ENCODE measurements at places on chromosomes 1 and 21. TPM values are rescaled to one million over a fixed set of nuclear protein-coding genes. Genes with fewer than 3 reads are reported as not detected.

The RXRG gene
- 20.4 TPM for total RNA-seq

GRCh38 chr1:61158591-61158990 is 76.2 kb downstream of the NFIA start:
- no peaks in the 10 kb centered on the region for H3K36me3 ChIP-seq
- no peaks in the 10 kb centered on the region for H3K27me3 ChIP-seq
- DNase-seq, result no peak

The SPRR1A gene
- total RNA-seq, result not detected

The CITED4 gene
- total RNA-seq, result 16.0 TPM

GRCh38 chr1:222784916-222785315 is 29.9 kb upstream of the DISP1 start:
- no peaks in the 10 kb centered on the region for H3K27me3 ChIP-seq
- H3K4me3 ChIP-seq, result no peak overlapping the region
- DNase-seq, result no peak
- H3K27ac ChIP-seq, result no peak overlapping the region

The SHISA4 gene
- total RNA-seq, result 157 TPM

GRCh38 chr21:36254106-36254941 is 65.7 kb upstream of the MORC3 start:
- H3K27ac ChIP-seq, result no peak overlapping the region
- no peak overlapping the region for H3K4me3 ChIP-seq
- no peaks in the 10 kb centered on the region for H3K4me1 ChIP-seq
- peaks cover 2% of the 10 kb centered on the region for H3K36me3 ChIP-seq
- H3K27me3 ChIP-seq, result no peaks in the 10 kb centered on the region
- no peak for DNase-seq

DNA sequence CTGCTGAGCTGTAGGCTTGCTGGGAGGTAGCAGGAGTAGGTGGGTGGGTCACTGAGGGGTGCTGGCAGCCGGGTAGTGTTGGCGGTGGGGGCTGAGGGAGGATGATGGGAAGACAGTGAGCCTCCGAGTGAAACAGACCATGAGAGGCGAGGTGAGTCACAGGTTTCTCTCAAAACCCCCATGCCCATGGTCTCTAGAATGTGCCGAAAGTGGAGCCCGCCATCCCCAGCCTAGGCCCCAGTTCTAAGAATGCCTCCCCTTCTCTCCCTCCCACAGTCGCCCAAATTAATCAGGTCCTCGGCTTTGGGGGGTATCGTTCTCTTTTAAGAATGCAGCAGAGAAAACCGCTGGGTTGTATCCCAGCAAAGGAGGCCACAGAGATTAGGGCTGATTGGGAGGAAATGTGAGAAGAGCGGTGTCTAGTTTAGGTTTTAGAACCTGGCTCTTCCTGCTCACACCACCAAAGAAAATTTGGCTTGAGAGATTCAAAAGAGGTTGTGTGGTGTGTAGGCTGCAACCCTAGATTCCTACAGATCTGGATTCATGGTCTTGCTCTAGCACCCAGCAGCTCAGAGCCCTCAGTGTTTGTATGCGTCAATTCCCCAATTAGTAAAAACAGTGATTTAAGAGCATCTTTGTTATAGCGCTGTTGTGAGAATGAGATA is 27.7 kb upstream of the IL19 start:
- no peak overlapping the region for H3K27ac ChIP-seq
- no peaks in the 10 kb centered on the region for H3K36me3 ChIP-seq
- H3K4me3 ChIP-seq, result no peak overlapping the region
- H3K27me3 ChIP-seq, result no peaks in the 10 kb centered on the region

DNA sequence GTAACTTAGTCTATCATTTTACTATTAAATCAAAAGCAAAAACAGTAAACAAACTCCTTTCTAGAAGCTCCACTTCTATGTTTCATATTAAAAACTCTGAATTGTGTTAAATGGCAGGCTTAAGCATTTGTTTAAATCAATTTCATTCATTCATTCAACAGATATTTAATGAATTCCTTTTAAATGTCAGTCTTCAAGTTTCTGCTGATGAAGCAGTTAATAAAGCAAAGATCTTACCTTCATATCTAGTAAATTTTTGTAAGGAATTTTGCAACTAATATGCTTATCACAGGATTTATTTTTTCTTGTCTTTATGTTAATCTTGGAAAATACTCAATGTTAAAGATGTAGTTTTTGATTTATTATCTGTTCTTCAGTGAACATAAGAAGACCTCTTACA is 54.1 kb upstream of the RGS18 start:
- no peaks in the 10 kb centered on the region for H3K36me3 ChIP-seq
- no peaks in the 10 kb centered on the region for H3K4me1 ChIP-seq
- H3K4me3 ChIP-seq, result no peak overlapping the region
- no peaks in the 10 kb centered on the region for H3K27me3 ChIP-seq

The PLA2G2A gene
- 9.6 TPM for total RNA-seq

DNA sequence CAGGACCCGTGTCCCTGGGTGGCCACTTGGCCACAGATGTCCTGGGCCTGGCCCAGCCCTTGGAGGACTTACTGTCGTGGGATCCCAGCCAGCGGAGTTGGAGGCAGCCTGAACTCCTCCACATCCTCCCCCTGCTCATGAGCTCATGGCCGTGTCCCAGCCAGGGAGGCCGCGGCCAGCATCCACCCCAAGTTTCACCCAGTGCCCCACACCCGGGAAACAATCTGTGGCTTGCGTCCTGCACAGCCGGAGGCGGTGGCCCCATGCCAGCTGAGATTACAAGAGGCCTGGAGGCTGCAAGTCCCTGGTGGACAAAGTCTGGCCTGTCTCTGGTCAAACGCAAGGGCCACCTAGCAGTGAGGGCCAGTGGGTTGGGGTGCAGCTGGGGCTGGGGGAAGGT is 27.5 kb upstream of the TMEM52 start:
- H3K27me3 ChIP-seq, result no peaks in the 10 kb centered on the region
- peak; percentile 82 for DNase-seq
- H3K27ac ChIP-seq, result no peak overlapping the region
- no peaks in the 10 kb centered on the region for H3K36me3 ChIP-seq

- no peaks in the 10 kb centered on the region for H3K27me3 ChIP-seq
- no peak overlapping the region for H3K27ac ChIP-seq
- no peaks in the 10 kb centered on the region for H3K4me1 ChIP-seq
- no peak for DNase-seq
Measured at GRCh38 chr1:116962987-116963639, 38.4 kb upstream of the CD101 start.

GRCh38 chr1:240987928-240988327 is 369.1 kb downstream of the RGS7 start:
- no peaks in the 10 kb centered on the region for H3K4me1 ChIP-seq
- DNase-seq, result no peak
- no peak overlapping the region for H3K4me3 ChIP-seq
- no peaks in the 10 kb centered on the region for H3K27me3 ChIP-seq
- no peak overlapping the region for H3K27ac ChIP-seq

- no peaks in the 10 kb centered on the region for H3K36me3 ChIP-seq
- no peak overlapping the region for H3K27ac ChIP-seq
- H3K4me1 ChIP-seq, result peaks cover 34% of the 10 kb centered on the region
- H3K27me3 ChIP-seq, result no peaks in the 10 kb centered on the region
- H3K4me3 ChIP-seq, result no peak overlapping the region
- no peak for DNase-seq
Measured at GRCh38 chr1:40381268-40382107, 8.0 kb downstream of the SMAP2 start.

The EFNA3 gene
- total RNA-seq, result 0.57 TPM

All from psoas muscle (tissue), 8 donors.